ENCODE measurements at places on chromosomes 3 and 15.
A peak's percentile ranks its signal among the peaks of the same experiment; 100 is the strongest.

DNA sequence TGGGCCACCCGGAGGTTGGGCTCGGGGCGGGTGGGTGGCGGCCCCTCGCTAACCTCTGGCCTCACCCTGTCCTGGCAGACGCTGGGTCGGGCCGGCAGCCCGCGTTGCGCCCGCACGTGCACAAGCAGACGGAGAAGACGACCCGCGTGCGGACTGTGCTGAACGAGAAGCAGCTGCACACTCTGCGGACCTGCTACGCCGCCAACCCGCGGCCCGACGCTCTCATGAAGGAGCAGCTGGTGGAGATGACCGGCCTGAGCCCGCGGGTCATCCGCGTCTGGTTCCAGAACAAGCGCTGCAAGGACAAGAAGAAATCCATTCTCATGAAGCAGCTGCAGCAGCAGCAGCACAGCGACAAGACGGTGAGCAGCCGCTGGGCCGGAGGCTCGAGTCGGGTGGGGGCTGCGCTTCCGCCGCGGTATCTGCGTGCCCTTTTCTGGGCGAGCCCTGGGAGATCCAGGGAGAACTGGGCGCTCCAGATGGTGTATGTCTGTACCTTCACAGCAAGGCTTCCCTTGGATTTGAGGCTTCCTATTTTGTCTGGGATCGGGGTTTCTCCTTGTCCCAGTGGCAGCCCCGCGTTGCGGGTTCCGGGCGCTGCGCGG is 3.7 kb downstream of the ISL2 start:
- DNase-seq = no peak

DNA sequence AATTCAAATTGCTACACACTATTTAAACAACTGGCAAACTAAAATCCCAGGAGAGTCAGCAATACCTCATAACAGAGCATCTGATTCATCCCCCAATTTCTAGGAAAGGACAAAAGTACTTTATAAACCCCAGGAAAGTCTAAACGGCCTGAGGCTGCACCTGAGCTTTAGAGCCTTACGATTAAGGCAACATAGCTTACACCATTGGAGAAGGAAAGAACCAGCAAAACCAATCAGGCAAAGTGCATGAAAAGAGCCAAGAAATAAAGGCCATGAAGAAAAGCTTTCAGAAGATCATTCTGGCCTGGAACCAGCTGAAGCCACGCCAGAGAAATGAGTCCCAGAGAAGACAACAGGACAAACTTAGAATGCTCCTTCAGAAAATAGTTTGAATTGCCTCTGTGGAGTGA is 48.1 kb downstream of the PTPN9 start:
- no peak for DNase-seq

DNA sequence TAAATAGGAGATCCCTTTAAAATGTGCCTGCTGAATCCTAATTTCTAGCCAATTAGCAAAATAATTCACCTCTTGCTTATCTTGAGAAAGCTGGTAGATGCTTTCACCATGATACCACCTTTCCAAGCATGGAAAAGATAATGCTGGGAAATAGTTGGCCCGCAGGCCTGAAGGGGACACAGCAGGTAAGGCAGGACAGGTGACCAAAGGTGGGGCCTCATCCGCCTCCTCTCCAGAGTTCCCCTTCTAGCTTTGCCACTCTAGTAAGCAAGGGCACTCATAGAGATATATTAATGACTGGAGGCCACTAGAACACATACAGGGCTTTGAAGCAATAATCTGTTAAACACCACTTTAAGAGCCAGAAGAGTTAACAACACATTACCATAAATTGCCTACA is 45.5 kb downstream of the SATB1 start:
- DNase-seq = no peak

GRCh38 chr3:29695201-29695600 is 414.3 kb downstream of the RBMS3 start:
- no peak for DNase-seq

GRCh38 chr3:153192327-153192726 is 30.3 kb downstream of the RAP2B start:
- no peak for DNase-seq

GRCh38 chr3:188197388-188197847 is 43.5 kb downstream of the LPP start:
- no peak for DNase-seq

DNA sequence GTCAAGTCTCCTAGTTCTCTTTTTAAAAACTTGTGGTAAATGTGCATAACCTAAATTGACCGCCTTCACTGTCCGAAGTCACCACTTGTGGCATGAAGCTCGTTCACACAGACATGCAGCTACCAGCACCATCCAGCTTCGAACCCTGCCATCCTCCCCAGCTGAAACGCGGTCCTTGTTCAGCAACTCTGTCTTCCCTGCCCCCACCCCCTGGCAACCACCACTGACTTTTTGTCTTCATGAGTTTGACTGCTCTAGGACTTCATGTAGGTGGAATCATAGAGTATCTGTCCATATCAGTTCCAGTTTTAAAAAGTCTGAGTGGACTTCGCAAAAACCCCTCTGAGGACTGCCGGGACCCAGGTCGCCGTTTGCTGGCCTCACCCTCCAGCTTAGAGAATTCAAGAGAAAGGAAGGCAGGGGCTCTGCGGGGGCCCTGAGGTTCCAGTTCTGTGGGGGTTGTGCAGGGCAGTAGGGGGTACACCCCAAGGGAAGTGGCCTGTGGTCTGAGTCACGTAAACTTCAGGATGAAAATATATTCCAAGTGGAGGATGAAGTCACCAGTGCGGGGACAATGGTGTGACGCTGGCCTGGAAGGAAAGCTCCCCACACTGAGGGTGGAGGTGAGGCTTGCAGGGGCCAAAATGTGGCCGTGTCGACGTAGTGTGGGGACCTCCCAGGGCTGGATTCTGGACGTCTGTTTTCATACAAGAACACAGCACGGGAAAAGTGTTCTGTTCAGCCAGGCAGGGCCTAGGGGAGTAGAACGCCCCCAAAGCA is 67.6 kb downstream of the ABTB1 start:
- DNase-seq = no peak

DNA sequence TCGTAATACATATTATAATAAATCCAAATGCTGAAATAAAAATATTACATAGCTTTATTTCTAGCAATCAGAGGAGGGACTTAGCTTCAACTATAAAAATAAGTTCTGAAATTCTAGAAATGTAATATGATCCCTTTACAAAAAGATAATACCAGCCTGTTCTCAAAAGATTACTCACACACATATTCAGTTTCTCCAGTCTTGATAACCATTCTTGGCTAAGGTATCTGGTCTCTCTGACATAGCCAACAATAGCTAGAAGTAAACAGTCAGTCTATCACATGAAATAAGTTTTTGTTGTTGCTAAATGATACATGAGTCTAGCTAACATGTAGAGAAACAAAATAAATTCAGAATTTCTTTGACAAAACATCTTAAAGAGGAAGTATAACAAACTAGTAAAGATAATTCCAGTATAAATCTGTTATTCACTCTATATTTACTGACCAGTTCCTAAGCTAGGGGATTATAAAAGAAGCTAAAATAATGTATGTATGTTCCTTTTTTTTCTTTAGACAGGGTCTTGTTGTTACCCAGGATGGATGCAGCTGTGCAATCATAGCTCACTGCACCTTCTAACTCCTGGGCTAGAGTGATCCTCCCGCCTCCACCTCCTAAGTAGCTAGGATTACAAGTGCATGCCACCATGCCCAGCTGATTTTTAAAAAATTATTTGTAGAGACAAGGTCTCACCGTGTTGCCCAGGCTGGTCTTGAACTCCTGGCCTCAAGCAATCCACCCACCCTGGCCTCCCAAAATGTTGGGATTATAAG is 170.6 kb downstream of the TBL1XR1 start:
- DNase-seq = no peak

DNA sequence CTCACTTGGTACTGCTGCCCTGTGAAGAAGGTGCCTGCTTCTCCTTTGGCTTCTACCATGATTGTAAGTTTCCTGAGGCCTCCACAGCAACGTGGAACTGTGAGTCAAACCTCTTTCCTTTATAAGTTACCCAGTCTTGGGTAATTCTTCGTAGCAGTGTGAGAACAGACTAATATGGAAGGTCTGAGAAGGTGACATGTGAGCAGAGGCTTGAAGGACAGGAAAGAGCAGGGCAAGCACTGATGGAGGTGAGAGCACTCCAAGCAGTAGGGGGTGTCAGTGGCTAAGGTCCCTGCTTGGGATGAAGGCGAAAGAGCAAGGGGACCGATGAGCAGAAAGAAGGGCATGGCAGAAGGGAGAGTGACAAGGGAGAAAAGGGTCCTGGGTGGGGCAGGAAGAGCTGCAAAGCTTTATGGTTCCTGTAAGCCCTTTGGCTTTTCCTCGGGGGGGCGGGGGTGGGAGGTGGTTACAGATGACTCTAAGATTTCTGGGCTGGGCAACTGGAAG is 3.5 kb downstream of the EIF4E3 start:
- no peak for DNase-seq

DNA sequence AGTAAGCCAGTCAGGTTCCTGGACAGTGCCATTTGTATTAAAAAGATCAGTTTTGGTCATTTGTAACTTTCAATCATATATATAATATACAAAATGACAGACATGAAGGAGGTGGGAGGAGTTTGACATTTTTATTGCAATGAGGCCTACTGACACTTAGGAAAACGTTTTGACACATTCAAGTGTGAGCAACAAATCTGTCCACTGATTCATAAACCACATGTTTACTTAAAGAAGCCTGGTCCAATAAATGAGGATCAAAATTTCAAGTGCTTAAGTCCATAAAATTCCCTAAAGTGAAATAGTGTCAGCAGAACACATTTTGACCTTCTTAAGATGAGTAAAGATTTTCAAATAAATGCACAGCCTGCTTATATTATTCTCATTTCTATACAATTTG is 137.3 kb downstream of the MECOM start:
- peak; percentile 44 for DNase-seq

- no peak for DNase-seq
Measured at GRCh38 chr15:81297603-81298575, 26.1 kb downstream of the STARD5 start.

DNA sequence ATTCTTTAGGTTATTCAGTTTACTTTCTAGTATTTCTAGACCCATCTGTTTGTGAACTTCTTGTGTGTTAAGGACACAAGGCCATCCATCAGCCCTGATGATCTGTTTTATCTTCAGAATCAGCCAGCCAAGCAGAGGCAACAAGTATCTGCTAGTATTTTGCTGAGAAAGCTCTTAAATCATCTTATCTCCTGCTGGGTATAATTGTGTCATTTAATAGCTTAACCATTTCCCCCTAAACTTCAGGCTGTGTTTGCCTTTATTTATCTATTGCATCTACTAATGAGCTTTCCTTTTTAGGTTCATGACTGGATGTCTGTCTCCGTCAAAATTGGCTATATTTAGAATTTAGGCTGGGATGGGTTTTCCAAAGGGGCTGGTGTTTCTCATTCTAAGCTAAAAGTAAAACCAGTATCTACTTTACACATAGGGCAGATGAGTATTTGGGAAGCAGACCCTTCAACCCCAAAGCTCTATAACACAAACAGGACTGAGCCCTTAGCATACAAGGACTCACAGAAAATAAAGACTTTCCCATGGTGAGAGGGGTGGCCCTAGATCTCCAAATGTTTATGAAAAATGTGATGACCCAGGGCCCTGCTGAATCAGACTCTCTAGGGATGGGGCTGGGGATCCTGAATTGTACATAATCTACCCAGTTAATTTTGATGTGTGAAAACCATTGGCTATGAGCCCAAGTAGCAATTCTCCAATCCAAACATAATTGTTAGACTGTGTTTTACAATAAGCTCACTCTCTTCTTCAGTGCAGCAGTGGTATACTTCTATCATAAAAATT is 65.3 kb upstream of the PSMD6 start:
- DNase-seq = no peak

DNA sequence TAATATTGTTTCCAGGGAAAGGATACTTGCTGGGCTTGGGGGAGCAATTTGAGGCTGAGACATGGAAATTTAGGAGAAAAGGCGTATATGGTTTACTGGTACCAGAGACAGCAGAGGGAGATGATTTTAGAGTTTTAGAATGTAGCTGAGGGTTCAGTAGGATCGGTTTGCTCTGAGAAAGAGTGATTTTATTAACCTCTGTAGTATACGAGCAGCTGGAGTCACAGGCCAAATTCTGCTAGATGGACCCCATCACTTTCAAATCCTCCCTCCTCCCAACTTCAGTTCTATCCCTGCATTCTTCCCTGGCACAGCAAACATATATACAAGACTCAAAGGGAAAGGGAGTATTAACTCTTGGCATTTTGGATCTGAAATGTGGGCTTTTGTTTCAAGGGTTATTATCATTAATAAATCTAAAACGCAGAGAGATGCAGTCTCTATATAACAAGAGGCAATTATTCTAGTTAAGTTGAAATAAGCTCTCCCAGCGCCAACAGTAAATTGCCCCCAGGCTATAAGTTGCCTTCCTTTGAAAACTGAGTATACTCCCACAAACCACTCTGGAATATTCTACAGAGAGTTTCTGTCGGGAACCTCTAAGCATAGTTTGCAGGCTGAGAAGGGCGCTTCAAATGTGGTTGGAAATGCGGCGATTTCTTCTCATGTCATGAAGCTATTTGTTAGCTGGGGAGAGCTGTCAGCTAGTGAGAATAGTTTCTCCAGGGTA is 5.4 kb downstream of the CRABP1 start:
- DNase-seq = no peak

DNA sequence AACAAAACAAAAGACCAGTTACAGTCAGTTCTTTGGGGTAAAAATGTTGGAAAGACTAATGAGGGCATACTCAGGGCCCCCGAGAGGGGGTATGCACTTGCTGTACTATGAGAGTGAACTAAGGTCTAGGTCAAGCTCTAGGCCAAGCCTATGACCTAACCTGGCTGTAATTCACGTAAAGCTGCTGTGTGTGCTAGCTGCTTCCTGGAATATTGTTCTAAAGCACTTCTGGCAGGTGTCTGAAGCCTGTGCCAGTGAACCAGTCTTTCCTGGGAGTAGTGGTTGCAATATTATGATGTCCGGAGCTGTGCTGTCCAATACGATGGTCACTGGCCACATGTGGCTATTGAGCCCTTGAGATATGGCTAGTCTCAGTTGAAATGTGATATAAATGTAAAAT is 13.1 kb upstream of the CX3CR1 start:
- DNase-seq = no peak

- no peak for DNase-seq
Measured at GRCh38 chr15:79641841-79642240, 209.7 kb downstream of the MINAR1 start.

DNA sequence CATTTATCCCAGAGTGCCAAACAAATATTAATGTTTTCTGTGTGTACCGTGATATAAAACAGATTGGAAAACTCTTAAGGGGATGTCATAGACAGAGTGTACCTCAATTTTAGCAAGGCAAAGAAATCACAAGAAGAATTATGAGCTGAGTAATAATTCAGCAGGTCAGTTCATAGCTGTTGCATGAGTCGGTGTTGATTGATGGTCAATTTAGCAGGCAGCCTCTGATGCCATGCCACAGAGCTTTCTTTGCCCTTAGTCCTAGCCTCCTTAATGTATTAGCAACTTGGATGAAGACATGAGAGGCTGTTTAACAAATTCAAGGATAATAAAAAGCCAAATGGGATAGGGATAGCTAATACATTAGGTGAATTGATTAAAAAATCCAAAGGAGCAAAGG is 6.8 kb downstream of the SLC35A5 start:
- DNase-seq = no peak

DNA sequence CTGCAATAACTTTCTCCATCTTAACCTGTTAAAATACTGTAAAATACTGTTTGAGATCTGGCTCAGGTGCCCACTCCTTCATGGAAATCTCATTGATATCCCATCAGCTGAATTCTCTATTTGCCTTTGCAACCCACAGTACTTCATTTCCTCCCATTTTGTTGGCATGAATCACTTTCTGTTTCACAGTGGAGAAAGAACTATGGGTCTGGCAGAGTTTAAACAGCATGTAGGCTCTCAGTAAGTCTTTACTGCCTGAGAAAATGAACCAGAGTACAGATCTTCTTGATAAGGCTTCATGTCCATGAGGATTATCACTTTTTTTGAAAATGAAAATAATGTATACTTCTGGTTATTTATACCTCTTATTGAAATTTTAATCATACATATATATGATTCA is 245.9 kb downstream of the NAALADL2 start:
- DNase-seq = no peak
